Mesenteric fat pad (tissue), 1 donor: ENCODE measurements at places on chromosomes 11 and 22. TPM values are rescaled to one million over a fixed set of nuclear protein-coding genes. Genes with fewer than 3 reads are reported as not detected.

- no peak for DNase-seq
These were observed 24.0 kb downstream of the TCP11L1 start for GRCh38 chr11:33063326-33063881.

DNA sequence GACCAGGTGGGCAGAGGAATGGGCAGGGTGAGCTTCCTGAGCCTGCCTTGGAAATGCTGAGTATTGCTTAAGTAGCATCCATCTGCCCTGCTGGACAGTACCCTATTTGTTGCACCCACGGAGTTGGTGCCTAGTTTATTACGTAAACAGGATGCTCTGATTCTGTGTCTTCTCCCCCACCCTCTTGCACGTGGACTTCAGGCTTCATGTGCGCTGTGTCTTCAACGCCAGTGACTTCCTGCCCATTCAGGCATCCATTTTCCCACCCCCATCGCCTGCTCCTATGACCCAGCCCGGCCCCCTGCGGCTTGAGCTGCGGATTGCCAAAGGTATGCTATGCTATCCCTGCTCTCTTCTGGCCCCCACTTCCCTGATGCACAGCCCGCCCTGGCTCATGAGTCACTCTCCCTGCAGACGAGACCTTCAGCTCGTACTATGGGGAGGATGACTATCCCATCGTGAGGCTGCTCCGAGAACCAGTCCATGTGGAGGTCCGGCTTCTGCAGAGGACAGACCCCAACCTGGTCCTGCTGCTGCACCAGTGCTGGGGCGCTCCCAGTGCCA is 5.7 kb downstream of the ZP1 start:
- DNase-seq: peak; percentile 88

- no peak for DNase-seq
These were observed 32.0 kb downstream of the BCR start for GRCh38 chr22:23212061-23213021.

GRCh38 chr11:60992842-60993409 is 21.4 kb downstream of the CD6 start:
- DNase-seq: no peak

Gene CSF2RB
- 13.3 TPM for total RNA-seq
